ENCODE measurements at places on chromosomes 3 and 15.
A peak's percentile ranks its signal among the peaks of the same experiment; 100 is the strongest.

DNA sequence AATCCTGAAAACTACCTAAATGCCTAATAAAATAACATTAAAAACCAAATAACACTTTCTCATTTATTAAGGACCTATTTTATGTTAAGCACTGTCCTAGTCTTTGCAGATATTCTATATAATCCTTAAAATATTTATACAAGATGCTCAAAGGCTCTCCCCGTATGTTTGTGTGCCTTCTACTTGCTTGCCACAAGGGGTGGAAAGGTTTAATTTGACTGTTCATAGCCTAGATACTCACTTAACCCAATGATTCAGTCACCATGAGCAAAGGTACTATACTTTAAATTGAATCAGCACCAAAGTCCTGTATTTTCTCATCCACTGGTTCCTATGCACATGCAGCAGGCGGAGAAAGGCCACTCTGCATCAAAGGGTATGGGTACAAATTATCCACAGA lies 32.0 kb downstream of the LSAMP start:
- DNase-seq, result no peak

GRCh38 chr3:156646958-156647357 lies 27.4 kb upstream of the TIPARP start:
- no peak for DNase-seq

DNA sequence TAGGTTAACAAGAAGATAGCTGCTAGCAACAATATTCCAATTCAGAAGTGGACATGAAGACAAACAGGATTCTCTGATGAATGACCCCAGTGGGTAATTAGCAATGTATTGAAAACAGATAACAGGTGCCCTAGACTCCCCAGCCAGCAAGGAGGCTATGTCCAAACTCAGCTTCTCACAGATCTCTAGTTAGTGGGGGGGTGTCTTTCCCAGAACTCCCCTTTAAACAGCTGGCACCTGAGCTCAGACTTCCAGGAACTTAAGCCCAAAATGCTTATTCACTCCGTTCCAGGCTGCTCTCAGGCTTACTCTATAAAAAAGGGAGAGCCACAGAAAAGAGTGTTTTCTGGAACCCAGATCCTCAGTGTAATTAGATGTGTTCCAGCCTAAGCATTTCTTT lies 423.0 kb upstream of the THBS1 start:
- DNase-seq, result no peak

GRCh38 chr3:8186213-8186612 lies 315.4 kb upstream of the LMCD1 start:
- no peak for DNase-seq

- peak; percentile 4 for DNase-seq
These were observed 68.8 kb downstream of the SCN5A start for GRCh38 chr3:38580450-38581382.

DNA sequence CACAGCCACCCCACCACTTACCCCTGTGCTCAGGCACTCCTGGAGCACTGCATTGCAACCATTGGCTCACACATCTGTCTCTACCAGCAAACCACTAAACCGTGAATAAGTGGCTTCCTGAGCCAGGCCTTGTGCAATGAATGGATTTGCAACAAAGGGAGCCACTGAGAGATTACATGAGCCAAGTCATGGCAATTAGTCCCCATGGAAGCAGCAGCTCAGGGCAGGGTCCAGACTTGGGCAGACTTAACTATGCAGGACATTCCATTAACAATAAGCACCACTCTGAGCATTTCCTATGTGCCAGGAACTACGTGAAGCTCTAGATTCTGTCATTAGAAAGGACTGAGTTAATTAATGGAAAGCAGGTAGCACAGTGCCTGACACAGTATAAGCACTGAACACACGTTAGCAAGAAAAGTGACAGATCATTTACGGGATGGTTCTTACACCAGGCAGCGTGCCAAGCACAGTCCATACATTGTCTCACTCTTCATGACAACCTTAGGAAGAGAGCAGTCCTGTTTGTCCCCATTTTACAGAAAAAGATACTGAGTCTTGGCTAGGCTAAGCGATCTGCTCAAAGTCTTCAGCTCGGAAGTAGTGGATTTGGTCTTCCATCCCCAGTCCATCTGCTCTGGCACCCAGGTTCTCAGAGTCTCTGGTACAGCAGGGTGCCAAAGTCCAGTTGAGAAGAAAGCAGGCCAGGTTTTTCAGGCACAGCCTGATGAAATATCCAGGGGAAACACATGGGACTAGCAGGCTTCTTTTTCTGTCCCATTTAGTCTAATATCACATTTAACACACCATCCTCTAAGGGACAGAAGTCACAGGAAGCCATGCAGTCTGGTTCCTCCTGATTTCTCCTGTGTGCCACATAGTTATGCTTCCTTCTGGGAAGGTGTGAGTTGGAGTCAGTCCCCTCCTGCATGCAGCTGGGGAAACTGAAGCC lies 44.1 kb downstream of the LIPC start:
- DNase-seq, result no peak

DNA sequence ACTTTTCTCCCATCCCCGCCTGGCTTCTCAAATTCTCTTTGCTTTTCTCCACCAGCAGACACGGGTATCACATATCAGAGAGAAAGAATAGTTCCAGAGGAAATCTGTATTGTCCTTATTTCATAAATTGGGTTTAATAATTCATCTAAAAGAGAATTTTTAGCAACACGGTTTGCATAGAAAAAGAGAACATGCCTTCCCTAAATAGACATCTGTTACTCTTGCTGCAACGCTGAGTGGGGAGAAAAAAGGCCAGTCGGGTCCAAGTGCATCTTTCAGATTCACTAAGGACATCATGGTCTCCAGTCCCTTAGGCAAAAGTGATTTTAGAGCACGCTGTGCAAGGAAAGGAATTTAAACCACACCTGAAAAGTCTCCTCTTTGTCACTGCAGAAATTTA lies 201.3 kb downstream of the ABHD5 start:
- no peak for DNase-seq

DNA sequence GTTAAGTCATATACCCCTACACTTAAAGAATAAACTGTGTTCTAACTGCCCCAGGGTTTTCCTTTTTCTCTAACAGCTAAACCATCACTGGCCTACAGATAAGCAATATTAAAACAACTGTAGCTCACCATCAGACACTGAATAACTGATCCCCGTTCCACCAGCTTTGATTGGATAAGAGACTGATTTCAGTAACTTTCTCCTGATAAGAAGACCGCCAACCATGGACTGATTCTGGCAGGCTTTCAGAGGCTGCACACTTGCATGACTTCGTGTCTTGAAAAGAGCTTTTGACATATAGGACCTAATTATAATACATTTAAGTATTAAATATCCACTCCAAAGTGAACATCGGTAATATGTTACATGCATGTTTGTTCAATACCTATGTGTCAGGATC lies 15.3 kb upstream of the CEP97 start:
- no peak for DNase-seq

- DNase-seq, result no peak
These were observed 4.9 kb upstream of the IFT57 start for GRCh38 chr3:108227131-108227530.

DNA sequence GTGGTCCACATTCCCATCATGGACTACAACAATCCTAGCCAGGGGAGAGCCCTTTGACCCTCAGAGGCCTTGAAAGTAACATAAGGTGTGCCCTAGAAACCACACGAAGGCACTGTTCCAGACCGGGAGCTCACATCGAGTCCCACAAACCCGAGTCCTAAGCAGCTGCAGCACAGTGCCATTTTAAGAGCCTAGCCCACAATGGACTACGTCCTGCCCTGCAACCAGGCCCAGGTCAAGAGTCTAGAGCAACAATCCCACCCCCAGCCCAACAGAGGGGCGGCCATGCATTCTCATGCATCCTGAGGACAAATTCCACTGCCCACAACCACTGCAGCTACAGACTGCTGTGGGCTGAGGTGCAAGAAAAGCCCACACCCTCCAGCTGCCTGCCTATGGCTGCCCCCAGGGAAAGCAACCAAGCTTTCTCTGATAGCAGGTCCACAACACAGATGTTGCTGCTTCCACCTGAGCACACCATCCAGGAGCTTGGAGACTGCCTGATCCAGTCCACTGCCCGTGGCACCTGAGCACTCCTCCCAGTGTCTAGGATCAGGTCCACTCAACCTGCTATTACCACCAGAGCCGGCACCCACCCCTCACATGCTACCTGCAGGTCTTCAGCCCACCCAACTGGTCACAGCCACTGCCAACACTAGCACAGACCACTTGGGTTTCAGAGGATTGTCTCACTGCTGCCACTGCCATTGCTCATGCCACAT lies 56.8 kb downstream of the IGSF11 start:
- DNase-seq, result no peak

- no peak for DNase-seq
These were observed 365.2 kb downstream of the TUSC7 start for GRCh38 chr3:117074826-117075225.

- no peak for DNase-seq
These were observed 9.2 kb downstream of the TM4SF1 start for GRCh38 chr3:149368201-149368673.

DNA sequence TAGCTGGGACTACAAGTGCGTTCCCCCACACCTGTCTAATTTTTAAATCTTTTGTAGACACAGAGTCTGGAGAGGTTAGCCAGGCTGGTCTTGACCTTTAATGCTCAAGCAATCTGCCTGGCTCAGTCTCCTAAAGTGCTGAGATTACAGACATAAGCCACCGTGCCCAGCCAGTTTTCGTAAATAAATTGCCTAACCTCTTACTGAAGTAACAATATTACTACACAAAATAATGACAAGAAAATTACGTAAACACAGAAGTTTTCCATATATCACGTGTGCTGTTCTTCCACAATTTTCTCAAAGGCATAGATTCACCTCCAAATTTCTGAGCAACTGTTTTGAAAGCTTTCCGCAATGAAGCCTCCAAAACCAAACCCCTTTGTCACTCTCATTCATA lies 58.1 kb upstream of the PROK2 start:
- DNase-seq, result no peak

- DNase-seq, result no peak
These were observed 74.1 kb downstream of the SLCO3A1 start for GRCh38 chr15:91927585-91927984.

GRCh38 chr3:172228036-172228415 lies 188.6 kb downstream of the FNDC3B start:
- DNase-seq, result no peak

DNA sequence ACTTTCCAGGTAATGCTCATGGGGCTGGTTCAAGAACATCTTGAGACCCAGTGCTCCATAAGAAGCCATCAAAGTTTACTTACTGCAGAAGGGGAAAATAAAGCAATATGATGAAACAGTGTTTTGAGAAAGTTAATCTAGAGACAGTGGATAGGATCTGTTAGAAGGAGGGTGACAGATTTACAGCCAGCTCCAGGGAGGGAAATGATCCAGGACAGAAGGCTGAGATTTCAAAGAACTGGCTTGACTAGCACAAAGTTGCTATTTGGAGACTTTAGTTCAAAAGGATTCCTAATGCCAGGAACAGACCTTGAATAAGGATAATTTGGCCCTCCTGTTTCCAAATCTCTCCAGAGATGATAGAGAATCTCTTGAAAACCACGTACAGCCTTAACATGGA lies 166.5 kb upstream of the NECTIN3 start:
- DNase-seq, result no peak

DNA sequence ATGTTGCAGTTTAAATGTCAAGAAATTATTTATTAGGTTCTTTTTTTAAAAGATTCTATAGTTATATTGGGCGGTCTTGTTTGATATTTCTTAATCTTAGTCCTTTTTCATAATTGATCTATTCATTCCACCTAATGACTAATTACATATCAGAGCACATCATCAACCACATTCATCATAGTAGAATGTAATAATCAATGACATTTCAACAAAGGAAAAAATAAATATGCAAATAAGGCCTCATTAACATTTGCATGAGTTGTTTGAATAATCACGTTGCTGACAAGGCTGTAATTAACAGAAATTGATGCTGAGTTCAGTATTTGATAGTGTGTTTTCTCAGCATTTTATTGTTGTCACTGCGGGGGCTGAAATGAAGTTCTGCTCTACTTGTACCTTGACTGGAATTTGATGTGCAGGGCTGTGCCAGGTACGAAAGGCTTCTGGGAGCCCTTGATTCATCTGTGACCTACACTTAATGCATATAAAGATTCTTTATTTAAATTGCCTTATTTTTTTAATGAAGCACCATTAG lies 215.7 kb downstream of the TCF12 start:
- DNase-seq, result no peak

GRCh38 chr15:95227235-95227634 lies 995.9 kb downstream of the MCTP2 start:
- no peak for DNase-seq

DNA sequence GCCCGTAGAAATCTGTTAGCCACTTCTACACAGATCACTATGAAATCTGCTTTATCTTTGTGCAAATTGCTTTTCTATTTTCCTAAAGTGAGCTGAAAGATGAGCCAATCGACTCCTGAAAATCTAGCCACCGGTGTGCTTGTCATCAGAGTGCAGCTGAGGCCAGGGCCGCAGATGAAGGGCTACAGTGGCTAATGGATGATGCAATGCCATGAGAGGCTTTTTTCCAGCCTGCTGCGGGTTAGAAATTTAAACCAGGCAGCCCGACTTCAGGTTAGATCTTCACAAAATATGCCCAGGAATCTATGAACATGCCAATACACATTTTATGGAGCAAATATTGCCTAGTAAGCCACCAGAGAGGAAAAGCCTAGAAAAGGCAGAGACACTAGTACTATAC lies 948.2 kb upstream of the CFAP20DC start:
- DNase-seq, result no peak

- DNase-seq, result no peak
These were observed 229.7 kb upstream of the ICE2 start for GRCh38 chr15:60708684-60709083.

DNA sequence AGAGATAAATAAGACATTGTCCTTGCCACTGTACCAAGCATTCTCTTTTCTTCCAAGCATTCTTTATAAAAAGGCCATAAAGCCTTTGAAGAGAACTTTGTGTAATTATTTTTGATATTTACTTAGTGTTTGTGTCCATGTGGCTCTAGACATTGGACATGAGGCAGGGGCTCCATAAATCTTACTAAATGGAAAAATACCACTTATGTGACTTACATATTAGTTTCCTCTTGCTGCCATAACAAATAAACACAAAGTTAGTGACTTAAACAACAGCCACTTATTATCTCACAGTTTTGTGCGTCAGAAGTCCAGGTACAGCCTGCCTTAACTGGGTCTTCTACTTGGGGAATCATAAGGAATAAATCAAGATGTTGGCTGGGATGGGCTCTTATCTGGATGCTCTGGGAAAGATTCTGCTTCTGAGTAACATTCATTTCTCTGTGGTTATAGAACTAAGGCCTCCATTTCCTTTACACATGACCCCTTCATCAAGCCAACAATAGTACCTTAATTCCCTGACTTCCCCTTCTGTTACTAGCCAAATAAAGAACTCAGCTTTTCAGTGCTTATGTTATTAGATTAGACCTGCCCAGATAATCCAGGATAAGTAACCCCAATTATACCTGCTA lies 59.9 kb upstream of the COL8A1 start:
- DNase-seq, result no peak

- peak; percentile 92 for DNase-seq
These were observed 550 bp downstream of the RPP25 start for GRCh38 chr15:74955796-74956647.

GRCh38 chr3:73727117-73727821 lies 102.5 kb upstream of the PDZRN3 start:
- DNase-seq, result no peak

Measured in Peyer's patch (tissue), 4 donors.